Right renal cortex interstitium (tissue), 3 donors: ENCODE measurements at places on chromosomes 2 and 18. TPM values are rescaled to one million over a fixed set of nuclear protein-coding genes. Genes with fewer than 3 reads are reported as not detected.

LYG2 gene
- 0.24 TPM for polyA plus RNA-seq

- DNase-seq: no peak
Measured at GRCh38 chr2:8437228-8437948, 244.5 kb upstream of the ID2 start.

NMS gene
- polyA plus RNA-seq: not detected

GRCh38 chr2:197209742-197210408 lies 100.7 kb downstream of the ANKRD44 start:
- no peak for DNase-seq

FMNL2 gene
- polyA plus RNA-seq: 107 TPM

C1GALT1C1L gene
- 4.8 TPM for polyA plus RNA-seq

- no peak for DNase-seq
Measured at GRCh38 chr2:73008766-73009135, 62.8 kb downstream of the SFXN5 start.

PCARE gene
- 0.28 TPM for polyA plus RNA-seq

DNA sequence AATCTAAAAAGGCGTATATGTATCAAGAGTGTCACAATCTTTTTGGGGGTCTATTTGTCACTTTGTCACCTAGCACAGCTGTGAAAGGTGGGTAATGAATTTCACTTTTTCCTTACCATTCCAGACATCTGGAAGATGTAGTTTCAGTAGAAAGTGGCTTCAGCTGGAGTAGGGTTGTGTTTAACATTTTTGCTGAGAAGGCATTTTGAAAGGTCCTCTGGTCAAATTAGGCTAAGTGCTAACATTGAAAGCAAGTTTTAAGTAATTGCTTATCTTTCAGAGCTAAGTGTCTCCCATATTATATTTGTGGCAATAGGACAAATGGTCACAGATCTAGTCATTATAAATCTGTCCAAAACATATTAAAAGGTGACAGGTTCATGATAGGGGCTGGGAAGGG lies 542.1 kb upstream of the SPHKAP start:
- DNase-seq: no peak

GRCh38 chr2:238449909-238450417 lies 23.2 kb downstream of the ASB1 start:
- DNase-seq: no peak

GRCh38 chr2:105919826-105920225 lies 175.1 kb downstream of the NCK2 start:
- DNase-seq: no peak

DNA sequence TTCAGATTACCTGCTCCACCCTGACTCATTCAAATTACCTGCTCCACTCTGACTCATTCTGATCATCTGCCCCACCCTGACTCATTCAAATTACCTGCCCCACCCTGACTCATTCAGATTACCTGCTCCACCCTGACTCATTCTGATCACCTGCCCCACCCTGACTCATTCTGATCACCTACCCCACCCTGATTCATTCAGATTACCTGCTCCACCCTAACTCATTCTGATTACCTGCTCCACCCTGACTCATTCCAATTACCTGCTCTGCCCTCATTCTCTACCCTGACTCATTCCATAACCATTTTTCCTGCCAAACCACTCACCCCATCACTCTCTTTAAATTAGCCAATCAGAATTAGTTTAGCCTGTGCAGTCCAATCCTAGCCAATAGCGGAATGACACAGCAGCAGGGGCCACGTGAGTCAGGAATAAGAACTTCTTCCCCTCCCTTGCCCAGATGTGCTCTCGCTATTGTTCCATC lies 26.2 kb downstream of the CFAP53 start:
- no peak for DNase-seq

GRCh38 chr2:45750001-45750400 lies 98.5 kb downstream of the PRKCE start:
- DNase-seq: no peak

GRCh38 chr18:13615432-13615861 lies 110.9 kb downstream of the FAM210A start:
- no peak for DNase-seq

GRCh38 chr2:105653302-105653701 lies 91.4 kb upstream of the NCK2 start:
- DNase-seq: no peak

DNA sequence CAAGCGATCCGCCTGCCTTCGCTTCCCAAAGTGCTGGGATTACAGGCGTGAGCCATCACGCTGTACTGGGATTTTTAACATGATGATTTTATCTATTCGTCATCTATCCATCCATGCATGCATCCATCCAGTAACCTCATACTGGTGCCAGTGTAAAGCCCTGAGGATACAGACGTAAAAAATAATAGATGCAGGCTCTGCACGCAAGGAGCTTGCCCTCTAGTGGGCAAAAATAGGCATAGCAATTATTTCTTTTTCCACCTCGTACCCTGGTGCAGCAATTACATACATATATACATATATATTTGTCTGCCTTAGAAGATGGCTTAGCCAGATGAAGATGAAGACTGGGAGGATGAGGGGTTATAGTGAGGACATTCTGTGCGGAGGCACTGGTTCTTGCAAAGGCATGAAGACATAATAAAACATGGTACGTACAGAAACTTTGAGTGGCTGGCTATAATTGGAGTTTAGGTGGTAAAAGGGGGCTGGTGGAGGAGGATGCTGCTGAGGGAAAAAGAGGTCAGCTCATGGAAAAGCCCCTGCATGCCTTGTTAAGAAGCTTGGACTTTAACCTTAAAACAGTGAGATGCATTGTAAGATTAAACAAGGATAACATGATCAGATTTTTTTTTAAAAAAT lies 19.6 kb upstream of the RPIA start:
- no peak for DNase-seq

GRCh38 chr2:26849056-26849999 lies 1.4 kb downstream of the DPYSL5 start:
- DNase-seq: no peak

DNA sequence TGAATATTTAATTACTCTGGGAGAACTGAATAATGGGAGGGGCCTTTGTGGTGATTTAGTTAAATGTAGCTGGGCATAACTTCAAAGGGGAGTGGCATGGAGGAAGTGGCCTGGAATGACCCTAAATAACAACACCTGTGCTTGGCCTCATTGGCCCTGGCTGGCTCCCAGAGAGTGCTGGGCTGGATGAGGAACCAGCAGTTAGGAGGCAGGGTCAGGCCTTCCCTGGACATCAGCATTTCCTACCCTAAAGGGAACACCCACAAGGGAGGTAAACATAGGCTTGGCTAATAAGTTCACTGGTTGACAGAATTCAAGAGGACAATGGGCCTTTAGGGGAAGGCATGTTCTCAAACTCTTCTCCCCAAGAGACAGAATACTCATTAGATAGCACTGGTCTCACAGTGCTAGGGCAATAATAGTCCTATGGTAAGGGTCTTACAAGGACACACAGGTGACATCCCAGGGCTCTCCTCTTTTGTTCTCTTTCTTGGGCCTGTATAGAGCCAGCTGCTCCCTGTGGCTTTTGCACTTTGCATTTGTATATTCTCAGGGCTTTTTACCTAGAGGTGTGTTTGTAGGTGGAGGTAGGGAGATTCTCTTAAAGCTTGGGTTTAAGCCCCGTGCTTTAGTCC lies 106.8 kb downstream of the ZNF519 start:
- DNase-seq: no peak

DNA sequence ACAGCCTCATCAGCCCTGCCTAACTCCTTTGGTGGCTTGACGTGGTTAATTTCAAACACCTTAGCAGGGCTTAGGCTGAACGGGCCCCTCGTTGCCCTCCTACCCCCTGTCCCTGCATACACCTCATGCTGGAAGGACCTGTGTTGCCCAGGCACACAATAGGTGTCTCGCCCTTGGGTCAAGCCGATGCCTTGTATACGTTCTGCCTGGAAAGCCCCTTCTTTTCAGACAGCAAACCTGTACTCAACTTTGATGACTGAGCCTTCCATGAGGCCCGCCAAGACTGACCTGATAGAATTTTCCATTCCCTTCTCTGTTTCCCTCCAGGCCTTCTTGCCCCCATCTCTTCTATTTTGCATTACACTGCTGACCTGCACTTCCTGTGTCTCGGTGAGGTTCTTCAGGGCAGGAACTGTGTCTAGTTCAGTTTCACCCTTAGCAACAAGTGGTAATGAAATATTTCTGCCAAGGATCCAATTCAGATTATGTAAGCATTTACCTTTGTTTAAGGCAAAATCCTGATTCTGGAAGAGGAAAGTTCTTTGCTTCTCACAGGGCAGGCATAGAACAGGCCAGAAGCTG lies 7.9 kb downstream of the GREB1 start:
- DNase-seq: no peak

GRCh38 chr2:83481436-83481835 lies 977.6 kb downstream of the SUCLG1 start:
- no peak for DNase-seq

- no peak for DNase-seq
Measured at GRCh38 chr18:61080954-61081528, 252.2 kb upstream of the CDH20 start.

CHAC2 gene
- 4.1 TPM for polyA plus RNA-seq

- DNase-seq: no peak
Measured at GRCh38 chr18:45039376-45039775, 358.7 kb downstream of the SETBP1 start.

- no peak for DNase-seq
Measured at GRCh38 chr2:191240871-191241270, 4.3 kb upstream of the MYO1B start.

- DNase-seq: peak; percentile 50
Measured at GRCh38 chr2:68319398-68320117, at the start of gene CNRIP1. Gene CNRIP1, minus strand, starts transcription at chr2:68319949. Its CDS starts 549 bp downstream, at chr2:68319400.

- DNase-seq: no peak
Measured at GRCh38 chr2:159111346-159111927, 143.0 kb downstream of the TANC1 start.

TEX44 gene
- polyA plus RNA-seq: not detected
